NCI-H1930 (cell line): ENCODE measurements at places on chromosomes 3 and 15.

DNA sequence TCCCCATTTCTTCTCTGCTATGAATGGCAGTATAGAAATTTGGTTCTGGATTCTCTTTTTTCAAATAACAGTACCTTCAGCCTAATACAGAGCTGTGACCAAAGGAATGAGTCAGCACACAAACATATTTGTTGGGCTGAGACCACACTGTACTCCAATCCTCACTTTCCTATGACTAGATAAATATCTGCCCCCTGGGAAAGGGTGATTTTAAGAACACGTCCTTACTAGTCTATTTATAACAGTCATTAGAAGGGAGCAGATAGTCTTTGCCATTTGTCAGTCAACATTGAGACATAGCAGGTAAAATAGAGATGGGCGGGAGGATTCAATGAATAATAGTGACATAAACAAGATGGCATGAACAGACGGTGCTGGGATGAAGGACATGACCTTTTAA, 461.3 kb downstream of the MCTP2 start:
- no peak for DNase-seq

DNA sequence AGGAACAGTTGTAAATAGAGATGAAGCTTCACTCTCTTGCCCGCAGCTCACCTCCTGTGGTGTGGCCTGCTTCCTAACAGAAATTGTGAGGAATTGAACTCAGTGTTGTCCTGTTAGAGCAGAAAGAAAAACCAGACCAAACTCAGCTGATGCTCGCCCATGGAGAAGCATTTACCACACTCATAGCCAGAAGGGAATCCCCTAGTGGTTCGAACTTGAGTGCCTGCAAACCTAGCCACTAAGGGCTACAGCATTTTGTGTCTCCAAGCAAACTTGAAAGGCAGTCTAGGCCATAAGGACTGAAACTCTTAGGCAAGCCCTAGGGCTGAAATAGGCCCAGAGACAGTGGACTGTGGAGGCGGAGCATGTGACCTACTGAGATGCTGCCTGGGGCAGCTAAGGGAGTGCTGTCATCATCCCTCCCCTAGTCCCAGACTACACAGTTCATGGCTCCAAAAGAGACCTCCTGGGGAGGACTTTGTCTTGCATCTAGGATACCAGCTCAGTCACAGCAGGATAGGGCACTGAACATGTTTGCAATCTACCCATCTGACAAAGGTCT, 44.5 kb upstream of the MCTP2 start:
- DNase-seq: no peak

- DNase-seq: no peak
Observed at GRCh38 chr15:101013769-101014675, 94.9 kb downstream of the LRRK1 start.

DNA sequence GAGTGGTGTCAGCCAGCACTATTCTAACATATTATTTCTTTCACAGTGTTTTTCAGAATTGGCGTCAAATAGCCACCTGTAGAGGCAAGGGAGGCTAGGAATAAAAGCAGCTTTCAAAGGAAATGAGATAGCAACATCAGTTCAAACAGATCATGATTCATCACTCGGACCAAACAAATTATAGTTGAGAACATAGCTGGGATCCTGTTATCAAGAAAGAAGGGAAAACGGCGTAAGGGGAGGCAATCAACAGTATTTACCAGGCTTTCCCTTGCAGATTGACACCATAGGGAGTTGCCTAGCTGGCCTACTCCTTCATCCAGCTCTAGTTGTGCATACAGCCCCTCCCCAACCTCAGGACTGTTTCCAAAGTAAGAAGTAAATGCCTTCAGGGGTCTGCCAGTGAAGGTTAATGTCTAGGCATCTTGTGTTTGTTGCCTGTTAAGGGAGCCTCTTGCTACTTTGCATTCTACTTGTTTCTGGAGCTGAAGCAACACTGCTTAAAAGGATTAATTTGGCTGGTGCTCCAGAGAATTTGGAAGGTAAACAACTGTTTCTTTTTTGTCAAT, 286.5 kb downstream of the NSUN3 start:
- DNase-seq: peak; percentile 50

DNA sequence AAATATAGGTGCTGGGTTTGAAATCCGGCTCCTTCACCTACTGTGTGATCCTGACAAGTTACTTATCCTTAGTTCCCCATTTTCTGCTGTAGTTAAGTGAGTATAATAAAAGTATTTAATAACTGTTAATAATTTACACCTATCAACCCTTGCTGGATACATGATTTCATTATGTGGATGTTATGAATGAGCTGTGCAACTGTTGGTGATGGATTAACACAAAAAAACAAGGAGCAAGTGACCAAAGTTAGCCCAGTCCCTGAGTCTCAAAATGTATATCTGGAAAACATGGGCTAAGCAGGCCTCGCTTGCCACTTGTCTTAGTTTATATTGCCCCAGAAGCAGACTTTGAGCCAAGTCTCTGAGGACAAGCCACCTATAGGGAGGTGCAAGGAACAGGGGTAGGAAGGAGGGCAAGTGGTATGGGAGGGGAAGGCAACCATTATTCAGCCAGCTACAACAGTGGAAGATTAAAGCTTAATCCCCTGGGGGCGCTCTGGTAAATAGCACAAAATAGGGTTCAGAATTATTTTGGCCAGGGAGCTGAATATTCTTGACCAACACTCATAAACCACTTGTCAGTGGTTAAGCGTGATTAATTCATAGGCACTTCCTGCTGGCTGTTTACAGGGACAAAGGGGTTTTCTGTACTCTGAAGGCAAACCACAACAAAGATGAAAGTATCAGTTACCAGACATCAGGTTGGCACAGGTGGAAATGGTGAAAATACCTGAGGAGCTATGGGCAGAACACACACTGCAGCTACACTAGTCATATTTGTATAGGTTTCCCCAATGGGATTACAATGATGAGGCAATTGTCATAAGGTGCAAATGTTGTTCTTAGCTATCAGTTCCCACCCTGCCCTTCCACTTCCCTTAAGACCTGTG, 76.2 kb downstream of the TRIM42 start:
- no peak for DNase-seq

GRCh38 chr15:76366714-76367113, 30.1 kb downstream of the ISL2 start:
- DNase-seq: no peak

- no peak for DNase-seq
Observed at GRCh38 chr3:136068708-136069107, 103.2 kb downstream of the PPP2R3A start.

- no peak for DNase-seq
Observed at GRCh38 chr3:72830452-72831223, 17.6 kb downstream of the SHQ1 start.

- no peak for DNase-seq
Observed at GRCh38 chr3:37501571-37502313, 327.4 kb upstream of the LRRFIP2 start.

DNA sequence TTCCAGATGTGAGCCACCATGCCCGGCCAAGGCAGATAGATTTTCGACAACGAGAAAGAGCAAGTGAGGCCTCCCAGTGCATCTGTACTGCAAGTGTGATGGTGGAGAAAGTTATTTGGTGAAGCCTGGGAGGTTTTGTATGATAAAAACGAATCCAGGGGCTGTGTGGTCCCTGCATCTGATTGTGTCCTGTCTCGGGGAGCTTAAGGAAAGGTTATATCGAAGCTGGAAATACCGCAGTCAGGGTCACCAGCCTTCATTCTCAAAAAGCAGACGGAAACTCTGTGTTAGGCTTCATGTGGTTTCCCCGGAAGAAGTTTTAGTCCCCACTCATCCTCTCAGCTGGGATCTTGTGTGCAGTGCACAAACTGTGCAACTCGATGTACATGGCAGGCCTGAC, 3.4 kb downstream of the MINDY4B start:
- no peak for DNase-seq

GRCh38 chr3:13537909-13538296, 11.0 kb upstream of the FBLN2 start:
- no peak for DNase-seq

DNA sequence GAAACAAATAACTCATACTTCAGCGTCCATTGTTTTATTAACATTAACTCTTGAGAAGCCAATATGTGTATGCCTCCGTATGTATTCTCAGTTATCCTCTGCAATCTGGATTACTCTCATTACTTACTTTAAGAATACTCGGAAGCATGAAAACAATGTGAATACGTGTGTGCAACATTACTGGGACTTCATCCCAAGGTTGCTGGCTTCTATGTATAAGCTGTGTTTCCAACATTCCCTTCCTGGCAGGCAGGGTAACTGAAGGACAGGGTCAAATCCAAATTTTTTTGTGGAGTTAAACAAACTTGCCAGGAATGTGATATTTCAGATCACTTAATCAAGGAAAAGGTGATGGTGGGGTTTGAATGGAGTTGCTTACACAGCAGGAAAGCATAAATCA, 34.5 kb upstream of the NR1I2 start:
- no peak for DNase-seq

DNA sequence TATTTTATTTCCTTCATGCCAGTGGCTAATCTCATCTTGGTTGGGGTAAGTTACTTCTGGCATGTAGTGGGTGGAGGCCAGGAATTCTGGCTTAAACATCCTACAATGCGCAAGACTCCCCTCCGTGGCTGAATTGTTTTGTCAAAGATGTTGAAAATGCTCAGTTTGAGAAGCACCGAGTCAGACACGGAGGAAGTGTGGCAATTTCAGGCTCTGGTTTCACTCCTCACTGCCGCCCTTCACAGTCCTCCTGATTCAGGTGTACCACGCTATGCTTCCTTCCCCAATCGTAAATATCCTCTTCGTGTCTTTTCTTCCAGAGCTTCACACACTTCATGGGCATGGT, 150.7 kb downstream of the OPA1 start:
- peak; percentile 62 for DNase-seq

DNA sequence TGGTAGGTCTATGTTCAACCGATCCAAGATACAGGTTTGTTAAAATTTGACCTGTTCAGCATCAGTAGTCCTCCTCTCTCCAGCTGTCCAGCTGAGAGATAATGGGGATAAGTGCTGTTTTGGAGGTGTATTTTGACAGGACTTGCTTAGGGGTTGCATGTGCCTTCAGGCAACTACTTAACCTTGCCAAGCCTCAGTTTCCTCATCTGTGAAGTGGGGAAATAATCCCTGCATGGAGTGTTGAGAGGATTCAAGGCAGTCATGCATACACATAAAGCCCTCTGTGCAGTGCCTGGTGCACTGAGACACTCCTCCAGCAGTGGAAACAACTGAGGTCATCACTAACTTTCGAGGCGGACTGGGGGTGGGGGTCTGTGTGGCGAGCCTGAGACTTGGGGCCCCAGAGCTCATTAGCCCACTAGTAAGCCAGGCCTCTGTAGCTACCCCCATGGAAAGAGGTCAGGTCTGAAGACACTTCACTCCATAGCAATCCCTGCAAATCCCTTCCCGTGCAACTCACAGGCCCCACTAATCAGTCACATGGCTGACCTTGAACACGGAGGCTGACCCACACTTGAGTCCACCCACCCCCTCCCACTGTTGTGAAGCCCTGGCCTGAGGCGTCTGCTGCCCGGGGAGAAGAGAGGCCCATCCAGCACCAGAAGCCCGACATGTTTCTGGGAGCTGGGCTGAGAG, 25.9 kb upstream of the SLC6A6 start:
- DNase-seq: no peak

GRCh38 chr3:53941184-53941583, 49.5 kb upstream of the SELENOK start:
- no peak for DNase-seq

DNA sequence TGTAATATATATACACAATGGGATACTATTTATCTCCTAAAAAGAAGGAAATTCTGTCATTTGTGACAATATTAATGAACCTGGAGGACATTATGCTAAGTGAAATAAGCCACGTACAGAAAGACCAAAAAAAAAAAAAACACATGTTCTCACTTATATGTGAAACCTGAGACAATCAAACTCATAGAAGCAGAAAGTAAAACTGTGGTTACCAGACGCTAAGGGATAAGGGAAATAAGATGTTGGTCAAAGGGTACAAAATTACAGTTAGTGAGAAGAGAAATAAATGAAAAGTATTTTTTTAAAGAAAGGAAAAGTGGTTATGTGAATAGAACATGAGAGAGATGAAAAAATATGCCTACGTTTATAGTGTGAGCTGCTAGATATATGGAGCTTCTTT, 101.1 kb downstream of the CPNE4 start:
- no peak for DNase-seq
